ENCODE measurements at places on chromosomes 13 and 19.

DNA sequence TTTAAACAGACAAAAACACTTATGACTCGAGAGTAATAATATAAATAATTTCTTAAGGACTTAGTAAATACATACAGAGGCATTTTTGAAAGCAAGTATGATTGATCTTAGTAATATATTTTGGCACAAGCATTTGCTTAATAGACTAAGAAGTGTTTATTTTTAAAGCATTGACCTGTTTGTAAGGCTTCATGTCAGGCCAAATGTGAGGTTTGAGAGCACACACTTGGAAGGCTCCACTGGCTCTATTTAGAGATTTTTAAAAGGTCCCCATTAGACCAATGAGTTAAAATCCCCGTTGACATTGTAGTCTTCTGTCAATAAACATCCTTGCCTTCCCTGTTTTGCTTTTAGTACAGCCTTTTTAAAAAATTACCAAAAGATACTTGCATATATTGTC is 50.4 kb downstream of the ATP8A2 start:
- DNase-seq, result no peak

- DNase-seq, result no peak
Observed at GRCh38 chr13:77692746-77693448, 4.6 kb upstream of the SLAIN1 start.

DNA sequence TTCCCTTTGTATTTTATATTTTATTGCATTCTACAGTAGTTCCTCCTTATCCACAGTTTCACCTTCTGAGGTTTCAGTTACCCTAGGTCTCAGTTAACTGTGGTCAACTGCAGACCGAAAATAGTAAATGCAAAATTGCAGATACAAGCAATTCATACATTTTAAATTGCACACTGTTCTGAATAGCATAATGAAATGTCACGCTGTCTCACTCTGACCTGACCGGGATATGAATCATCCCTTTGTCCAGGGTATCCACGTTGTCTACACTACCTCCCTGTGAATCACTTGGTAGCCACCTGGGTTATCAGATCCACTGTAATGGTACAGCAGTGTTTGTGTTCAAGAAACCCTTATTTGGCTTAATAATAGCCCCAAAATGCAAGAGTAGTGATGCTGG is 325.0 kb downstream of the DNAJC15 start:
- DNase-seq, result no peak

DNA sequence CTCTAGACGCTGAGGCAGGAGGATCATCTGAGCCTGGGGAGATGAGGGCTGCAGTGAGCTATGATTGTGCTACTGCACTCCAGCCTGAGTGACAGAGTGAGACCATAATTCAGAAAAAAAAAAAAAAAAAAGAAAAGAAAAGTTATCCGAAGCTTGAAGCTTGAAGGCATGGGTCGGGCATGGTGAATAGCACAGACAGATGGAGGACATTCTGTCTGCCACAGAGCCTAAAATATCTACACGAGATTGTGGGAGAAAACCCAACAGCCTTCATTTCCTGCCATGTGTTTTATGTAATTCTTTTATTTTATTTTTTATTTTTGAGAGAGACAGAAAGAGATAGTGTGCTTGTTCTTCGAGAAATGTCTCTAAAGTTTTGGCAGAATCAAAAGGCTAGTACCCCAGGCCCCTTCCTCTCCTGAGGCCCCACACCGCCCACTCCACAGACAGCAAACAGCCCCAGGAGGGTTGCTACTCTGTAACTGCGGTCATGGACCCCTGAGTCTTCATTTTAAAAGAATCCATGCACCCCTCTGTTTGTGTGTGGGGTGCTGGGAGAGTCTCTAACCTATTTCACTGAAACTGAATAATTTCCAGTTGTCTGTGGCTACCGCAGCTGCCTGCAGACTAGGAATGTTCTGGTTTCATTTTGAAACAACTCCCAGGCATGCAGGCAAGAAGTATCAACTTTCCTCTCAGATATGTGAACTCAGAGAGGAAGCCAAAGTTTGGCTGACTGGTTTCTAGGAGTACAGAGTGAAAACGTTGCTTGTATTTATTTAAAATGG is 38.4 kb upstream of the RCBTB2 start:
- DNase-seq, result peak; percentile 53

DNA sequence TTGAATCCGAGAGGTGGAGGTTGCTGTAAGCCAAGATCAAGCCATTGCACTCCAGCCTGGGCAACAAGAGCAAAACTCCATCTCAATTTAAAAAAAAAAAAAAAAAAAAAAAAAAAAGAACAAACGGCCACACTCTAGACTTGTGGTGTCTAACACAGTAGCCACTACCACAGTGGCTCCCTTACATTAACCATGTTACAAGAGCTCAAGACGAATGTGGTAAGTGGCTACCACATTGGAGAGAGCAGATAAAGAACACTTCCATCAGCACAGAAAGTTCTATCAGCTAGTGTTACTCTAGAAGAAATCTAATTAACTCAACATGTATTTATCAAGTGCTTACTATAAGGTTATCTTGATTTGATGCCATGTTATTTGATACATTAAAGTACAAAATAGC is 11.5 kb downstream of the XPO4 start:
- no peak for DNase-seq

DNA sequence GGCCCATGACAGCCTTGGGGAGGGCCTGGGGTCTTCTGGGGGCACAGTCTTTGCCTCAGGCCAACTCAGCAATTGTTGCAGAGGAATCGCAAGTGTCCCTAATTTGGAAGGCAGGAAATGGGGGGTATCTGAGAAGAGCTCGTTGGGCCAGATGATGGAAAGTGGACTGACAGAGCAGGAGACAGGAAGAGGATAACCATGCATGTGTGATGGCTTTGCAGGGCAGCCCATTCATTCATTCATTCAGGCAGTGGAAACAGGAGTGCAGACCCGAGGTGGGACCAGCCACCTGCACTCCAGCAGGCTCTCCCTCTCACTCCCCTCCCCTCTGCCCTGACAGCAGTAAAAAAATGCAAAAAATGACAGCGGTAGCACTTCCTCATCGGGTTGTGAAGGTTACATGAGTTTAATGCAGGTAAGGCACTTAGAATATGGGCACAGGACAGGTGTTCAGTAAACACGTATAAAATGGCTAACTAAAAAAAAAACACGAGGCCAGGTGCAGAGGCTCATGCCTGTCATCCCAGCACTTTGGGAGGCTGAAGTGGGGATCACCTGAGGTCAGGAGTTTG is 5.0 kb upstream of the TMEM147 start:
- no peak for DNase-seq

- peak; percentile 90 for DNase-seq
Observed at GRCh38 chr19:56080669-56081401, 40.3 kb downstream of the ZNF787 start.

DNA sequence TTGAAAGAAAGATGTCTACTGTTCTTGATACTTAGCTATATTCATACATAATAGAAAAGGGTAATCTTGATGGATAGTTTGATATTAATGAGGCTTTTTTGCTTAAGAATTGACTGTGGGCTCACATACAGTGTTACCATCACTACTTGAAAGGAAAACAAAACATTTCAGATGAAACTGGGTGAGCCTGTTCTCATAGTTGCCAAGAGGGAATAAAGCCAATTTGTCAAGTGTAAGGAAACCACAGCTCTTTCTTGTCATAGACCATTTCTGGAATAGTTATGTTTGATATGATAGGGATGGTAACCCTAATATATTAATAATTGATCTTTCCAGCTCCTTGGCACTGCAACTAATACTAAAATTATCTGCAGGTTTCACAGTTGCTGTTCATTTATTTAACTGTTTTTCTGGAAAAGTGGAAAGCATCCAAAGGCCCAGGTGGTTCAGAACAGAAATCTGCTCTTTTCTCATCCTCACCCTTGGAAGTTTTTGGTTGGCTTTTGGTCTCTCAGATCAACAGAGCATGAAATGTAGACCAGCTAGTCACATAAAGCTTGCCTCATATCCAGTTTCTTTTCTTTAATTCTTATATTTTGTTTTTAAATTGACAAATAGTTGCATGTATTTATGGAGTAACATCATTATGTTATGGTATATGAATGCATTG is 43.2 kb downstream of the ARHGEF7 start:
- no peak for DNase-seq

GRCh38 chr13:69319656-69320055 is 788.0 kb upstream of the ATXN8OS start:
- peak; percentile 46 for DNase-seq

DNA sequence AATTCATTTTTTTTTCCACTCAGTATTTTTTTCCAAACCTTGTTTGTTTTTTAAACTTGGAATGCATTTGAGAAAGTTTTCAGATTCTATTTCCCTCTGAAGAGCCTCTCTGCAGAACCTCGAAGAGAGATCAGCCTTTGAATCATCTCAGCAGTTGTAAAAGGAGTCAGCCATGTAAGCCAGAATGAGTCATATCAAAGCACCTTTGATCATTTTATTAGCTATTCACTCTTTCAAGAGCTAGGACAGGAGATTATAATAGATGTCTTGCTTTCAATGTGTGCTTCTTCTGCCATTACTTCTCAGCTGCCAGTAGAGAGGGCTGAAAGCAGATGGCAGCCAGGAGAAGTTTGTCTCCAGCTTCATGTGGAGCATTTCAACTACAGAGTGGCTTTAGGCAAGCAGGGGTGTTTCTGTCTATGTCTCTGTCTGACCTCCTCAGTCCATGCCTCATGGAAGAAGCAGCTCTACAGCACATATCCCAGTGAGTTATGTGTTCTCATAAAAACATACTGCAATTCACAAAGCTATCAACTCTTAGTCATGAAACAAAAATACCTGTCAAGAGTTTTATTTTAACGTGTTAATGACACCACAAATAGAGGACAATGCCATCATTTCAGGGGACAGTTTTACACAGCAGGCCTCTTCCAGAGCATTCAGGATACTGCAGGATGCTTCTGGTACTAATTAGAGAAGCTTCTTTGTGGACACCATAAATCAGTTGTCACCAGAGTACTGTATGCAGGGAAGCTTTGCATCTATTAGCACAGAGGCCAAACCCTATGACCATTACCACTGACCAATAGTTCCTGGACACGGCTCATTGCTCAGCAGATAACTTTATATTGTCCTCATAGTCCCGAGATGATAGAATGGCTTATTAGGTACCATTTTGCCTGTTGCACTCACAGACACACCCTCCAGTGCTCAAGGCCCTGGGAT is 94.3 kb downstream of the NHLRC3 start:
- no peak for DNase-seq

GRCh38 chr13:77386880-77387606 is 60.1 kb upstream of the MYCBP2 start:
- peak; percentile 47 for DNase-seq

DNA sequence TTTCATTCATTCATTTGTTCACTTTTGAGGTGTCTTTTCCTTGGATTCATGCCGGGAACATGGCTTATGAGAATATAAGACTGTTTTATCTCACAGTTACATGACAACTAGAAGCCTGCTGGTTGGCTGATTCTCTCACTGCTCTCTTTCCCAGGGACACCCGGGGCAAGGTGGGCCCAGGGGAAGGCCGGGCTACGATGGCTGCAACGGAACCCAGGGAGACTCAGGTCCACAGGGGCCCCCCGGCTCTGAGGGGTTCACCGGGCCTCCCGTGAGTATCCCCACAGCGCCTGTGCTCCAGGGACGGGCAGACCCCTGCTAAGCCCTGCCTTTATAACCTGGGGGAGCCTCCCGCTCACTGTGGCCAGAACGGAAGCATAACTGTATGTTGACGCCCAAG is 121.2 kb downstream of the COL4A2 start:
- DNase-seq, result no peak

DNA sequence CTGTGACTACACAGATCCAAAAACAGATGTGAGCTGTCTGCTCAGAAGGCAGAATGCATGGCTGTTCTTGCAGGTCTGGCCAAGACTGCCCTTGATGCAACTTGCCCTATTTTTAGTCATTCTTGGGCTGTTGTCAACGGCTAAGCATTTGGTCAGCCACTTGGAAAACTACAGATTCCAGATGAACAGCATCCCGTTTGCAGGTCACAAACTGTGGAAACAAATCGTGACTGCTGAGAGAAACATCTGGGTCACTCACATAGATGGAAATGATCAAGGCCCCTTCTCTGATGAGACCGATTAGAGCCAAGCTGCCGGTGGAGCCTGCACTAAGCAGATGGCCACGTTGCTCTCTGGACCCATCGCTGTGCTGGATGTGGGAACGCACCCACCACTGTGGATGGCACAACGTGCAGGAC is 15.4 kb upstream of the METTL21C start:
- peak; percentile 7 for DNase-seq

GRCh38 chr13:51435002-51435578 is 17.7 kb downstream of the INTS6 start:
- peak; percentile 51 for DNase-seq

Measured in mesenchymal stem cell (in vitro differentiated cells and primary cell).